Cortex of kidney (tissue), 1 donor: ENCODE measurements at places on chromosomes 2 and 18.

DNA sequence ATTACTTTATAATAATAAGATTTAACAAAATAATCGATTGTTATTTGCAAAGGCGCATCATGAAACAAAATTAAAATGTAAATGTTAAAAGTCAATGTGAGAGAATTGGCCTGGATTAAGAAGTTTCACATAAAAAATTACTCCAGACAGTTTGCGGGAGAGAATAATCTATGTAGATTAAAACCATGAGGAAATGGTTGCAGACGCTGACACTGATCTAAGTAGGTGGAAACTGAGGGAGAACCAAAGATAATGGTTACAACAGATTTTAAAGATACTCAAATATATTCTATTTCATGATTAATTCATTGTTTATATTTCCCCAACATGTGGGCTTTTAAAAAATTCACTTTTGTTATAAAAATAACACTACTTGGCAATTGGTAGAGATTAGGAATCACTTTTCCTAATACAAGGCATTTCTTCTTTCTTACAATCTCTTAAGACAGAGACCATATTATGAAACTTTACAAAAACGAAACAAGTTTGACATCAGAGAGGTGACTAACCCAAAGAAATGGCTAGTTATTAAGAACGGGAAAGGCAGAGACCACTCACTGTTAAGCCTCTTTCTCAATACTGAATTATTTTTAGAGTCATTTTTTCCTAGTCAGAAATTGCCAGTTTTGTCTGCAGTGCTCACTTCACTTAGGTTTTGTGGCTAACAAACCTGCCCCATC lies 1.6 kb downstream of the KANSL1L start:
- no peak for DNase-seq

DNA sequence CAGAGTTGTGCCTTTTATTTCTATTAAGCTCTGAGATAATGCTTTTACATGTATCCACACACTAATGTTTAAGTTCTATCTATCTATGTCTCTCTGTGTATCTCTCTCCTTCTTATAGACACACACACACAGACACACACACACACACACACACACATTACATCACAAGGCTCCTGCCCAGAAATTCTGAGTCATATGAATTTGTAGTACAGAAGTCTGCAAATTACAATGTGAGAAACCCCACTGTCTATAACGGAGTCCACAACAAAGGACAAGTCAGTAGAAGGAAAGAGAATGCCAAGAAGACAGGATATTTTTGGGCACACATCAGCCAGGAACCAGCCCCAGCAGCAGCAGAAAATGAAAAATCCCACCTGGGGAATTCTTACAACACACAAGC lies 142.4 kb downstream of the EN1 start:
- DNase-seq = no peak

- no peak for DNase-seq
Measured at GRCh38 chr2:41994233-41994637, 53.6 kb upstream of the PKDCC start.

GRCh38 chr2:217162533-217162932 lies 302.7 kb upstream of the TNP1 start:
- no peak for DNase-seq

DNA sequence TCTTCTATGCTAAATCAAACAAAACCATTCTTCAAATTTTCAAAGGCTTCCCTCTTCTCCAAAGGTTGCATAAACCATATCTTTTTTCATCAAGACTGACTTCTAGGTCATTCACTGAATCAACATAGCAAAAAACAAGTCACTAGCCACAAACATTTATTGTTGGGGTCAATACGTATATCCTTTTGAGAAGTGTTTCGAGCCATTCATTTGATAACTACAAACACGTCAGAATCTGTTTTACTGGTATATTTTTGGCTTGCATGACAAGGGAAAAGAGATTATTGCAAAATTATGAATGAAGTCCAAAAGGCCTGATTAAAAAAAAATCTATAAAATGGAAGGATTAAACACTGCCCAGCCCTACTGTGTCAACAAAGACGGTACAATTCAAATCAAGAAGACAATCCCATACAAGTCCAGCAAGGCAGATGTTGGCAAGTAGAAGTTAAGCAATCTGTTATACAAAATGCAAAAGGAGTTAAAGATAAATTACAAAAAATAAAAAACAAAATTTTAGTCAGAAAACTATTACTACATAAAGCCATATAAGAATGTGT lies 222.4 kb downstream of the SRBD1 start:
- DNase-seq = no peak

- DNase-seq = no peak
Measured at GRCh38 chr2:9797681-9798556, 45.4 kb upstream of the TAF1B start.

DNA sequence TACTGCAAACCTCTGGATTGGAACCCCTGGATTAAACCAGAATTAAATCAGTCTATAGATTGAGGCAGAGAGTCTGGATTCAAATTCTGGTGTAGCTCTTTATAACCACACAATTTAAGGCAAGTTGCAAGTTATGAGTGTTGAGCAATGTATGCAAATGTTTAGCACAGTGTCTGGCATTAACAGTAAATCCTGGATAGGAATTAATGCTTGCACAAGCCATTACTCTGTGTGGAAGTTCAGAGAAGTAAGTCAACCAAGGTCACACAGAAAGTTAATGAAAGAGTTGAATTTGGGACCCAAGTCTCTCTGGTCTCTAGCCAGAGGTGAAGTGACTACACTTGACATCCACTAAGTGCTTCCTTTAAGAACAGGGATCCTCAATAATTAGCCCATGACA lies 2.0 kb upstream of the MARCO start:
- DNase-seq = no peak

DNA sequence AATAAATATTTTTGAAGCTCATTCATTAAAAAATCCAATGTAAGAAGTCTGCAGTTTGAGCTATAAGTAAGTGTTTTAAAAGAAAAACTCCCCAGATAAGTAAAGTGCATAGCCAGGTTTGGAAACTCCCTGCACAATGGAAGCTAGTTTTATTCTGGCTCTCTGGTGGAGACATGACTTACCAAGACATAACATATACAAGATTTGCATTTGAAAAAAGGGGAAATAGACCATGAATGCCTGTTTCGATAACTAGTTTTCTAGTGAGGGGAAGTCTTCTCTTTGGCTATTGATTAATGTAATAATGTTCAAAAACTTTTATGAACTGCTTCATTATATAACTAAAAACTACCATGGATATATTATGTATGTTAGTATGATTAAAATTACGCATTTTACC lies 435.2 kb downstream of the ARHGAP15 start:
- no peak for DNase-seq

- DNase-seq = no peak
Measured at GRCh38 chr2:212595036-212595654, 56.5 kb upstream of the ERBB4 start.

- DNase-seq = no peak
Measured at GRCh38 chr2:225536036-225536435, 136.5 kb downstream of the NYAP2 start.

DNA sequence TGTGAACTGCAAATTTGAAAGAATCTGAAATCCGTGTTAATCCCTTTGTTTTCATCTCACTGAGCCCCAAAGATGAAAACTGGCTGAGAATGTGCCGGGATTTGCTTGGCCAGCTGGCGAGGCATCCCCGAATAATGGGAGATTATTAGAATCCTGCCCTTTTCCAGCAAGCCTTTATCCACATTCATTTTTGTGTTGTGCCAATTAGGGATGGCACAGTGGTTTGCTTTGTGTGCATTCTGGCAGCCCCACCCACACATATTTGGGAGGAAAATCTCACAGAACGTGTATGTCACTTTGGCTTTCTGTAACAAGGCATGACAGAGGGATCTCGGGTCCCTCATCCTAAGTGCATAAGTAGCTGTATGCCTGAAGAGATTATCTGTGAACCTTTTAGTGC lies 405.8 kb upstream of the FAM98A start:
- DNase-seq = no peak

GRCh38 chr18:54860941-54861340 lies 32.7 kb downstream of the RAB27B start:
- no peak for DNase-seq

- DNase-seq = no peak
Measured at GRCh38 chr2:204110338-204110741, 173.8 kb downstream of the ICOS start.

- no peak for DNase-seq
Measured at GRCh38 chr2:108409768-108410167, 32.0 kb downstream of the SULT1C4 start.

DNA sequence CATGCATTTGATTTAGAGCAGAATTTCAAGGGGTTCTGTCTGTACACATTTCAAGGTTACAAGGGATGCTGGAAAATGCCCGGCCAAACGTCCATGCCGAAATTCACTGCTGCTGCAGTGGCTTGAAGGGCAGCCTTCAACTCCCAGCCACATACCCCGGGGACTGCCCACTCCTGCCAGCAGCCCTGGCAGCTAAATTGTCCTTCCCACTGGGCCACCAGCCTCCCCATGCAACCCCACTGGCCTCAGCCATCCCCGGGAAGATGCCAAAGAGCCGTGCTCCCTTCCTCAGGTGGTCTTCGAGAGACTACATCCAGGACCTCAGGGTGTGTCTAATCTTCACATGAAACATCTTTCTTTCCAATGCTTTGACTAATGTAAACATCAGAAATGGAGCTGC lies 478.7 kb upstream of the MYT1L start:
- DNase-seq = no peak

- no peak for DNase-seq
Measured at GRCh38 chr2:166519391-166519962, 25.4 kb upstream of the SCN7A start.

DNA sequence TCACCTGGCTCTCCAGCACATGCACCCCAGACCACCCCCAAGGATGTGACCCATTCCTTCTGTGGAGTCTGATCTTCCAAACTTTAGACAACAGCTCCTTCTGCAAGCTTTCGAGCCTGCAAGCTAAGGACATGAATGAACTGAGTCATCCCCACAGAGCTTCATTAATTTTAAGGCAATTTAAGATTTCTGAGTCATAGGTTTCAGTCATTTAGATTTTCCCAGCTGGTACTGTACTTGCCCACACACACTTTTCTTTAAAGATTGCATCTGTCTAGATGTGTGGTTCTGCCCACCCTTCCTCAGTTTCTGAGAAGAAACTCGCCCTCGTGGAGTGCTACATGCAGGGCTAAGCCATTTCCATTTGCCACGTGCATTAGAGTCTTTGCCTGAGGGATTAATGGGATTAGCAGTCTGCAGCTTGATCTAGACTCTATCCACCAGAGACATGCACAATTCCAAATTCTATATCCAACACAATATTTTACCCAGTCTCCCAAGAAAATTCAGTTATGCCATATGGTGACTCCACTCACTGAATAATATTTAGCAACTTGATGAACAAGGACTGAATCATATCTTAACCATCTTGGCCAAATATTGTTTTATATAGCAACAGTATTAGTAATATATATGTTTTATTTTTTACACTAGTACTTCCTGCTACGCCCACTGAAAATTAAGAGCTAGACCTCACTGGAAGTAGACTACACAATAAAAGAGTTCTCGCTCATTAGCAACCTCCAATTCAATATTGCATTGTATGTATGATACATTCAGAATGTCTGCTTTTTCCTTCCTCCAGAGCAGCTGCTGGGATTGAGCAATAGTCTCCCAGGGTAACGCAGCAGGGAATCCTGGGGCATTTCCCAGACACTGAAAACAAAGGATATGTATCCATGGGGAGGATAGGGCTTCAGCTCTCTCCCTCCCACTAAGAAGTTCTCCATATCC lies 14.3 kb upstream of the TRIB2 start:
- DNase-seq = no peak

DNA sequence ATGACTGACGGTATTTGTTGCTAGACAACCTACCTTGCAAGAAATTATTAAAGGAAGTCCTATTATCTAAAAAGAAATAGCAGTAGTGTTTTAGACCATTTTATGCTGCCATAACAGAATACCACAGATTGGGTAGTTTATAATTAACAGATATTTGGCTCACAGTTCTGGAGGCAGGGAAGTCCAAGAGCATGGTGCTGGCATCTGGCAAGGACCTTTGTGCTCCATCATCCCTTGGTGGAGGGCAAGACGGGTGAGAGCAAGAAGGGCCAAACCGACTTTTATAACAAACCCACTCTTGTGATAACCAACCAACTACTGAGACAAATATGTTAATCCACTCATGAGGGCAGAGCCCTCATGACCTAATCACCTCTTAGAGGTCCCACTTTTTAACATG lies 91.2 kb downstream of the DYNC1I2 start:
- no peak for DNase-seq

GRCh38 chr2:223528036-223528435 lies 74.1 kb downstream of the SCG2 start:
- DNase-seq = no peak

GRCh38 chr2:19150726-19151125 lies 207.7 kb downstream of the OSR1 start:
- no peak for DNase-seq

- DNase-seq = no peak
Measured at GRCh38 chr18:10930076-10930475, 219.3 kb downstream of the PIEZO2 start.

DNA sequence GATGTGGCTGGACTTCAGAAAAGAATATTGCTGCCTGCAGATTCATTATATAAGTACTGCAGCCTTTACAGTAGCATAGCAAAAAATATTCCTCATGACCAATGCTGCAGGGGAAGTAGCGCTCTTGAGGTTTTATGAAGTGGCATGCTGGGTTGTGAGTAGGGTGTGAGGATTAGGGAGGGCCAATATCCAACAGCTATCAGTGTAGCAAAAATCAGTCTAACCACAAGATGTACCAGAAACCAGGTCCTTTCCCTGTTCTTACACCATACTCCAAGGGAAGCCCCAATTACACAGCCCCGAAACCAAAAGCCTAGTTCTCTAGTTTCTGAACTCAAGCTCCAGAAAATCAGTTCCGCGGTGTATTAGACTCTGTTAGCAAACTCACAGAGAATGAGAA lies 1082.2 kb upstream of the DDX18 start:
- no peak for DNase-seq

GRCh38 chr18:76379226-76380126 lies 115.6 kb downstream of the ZNF516 start:
- no peak for DNase-seq

DNA sequence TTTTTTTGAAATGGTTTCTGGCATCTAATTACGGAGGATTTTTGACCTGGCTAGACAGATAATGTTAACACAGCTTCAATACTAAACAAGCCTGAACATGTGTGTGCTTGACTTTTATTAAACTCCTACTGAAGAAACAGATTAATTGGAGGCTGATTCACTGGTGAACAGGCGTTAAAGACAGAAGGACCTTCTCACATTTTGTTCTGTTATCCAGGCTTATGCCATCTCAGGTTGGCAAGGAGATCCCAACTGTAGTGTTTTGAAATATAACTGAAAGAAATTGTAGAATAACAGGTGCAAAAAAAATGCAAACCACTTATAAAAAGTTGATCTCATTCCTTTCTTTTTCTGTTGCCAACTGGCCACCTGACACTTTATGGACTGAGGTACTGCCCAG lies 269.6 kb downstream of the ARHGAP15 start:
- no peak for DNase-seq

- DNase-seq = no peak
Measured at GRCh38 chr18:47781561-47781960, 148.9 kb downstream of the SMAD2 start.
